CD4-positive, alpha-beta T cell treated with Interferon alpha-2 for 1 hour (primary cell): ENCODE measurements at places on chromosomes 11 and 22.

DNA sequence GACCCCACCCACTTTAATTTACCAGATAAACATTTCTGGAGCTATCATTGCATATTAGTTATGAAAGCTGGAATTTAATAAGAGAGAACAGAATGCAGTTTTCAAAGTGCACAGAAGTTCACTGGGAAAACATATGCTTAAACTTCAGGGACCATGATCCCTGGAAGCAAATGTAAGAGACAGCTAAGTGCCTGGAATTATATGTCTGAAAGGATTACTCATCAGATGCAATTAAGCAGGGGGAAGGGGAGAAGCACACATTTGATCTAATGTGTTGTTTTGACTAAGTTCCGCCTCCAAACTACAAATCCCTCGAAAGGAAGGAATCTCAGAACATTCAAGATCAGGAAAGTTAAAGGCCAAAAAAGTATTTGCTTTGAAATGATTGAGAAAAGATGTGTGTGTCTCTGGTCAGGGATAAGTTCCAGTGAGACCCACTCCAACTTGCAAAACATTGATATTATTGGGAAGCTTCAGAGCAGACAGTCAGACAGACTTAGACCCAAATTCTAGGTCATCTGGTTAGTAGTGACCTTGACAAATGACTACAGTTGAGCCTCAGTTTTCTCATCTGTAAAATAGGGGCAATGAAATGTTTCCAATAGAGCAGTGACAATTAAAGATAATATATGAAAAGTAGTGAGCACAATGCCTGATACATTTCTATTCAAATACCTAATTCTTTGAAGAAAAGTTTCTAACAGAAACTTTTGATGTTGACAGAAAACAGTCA lies 147.6 kb downstream of the ME3 start:
- no peak for DNase-seq

DNA sequence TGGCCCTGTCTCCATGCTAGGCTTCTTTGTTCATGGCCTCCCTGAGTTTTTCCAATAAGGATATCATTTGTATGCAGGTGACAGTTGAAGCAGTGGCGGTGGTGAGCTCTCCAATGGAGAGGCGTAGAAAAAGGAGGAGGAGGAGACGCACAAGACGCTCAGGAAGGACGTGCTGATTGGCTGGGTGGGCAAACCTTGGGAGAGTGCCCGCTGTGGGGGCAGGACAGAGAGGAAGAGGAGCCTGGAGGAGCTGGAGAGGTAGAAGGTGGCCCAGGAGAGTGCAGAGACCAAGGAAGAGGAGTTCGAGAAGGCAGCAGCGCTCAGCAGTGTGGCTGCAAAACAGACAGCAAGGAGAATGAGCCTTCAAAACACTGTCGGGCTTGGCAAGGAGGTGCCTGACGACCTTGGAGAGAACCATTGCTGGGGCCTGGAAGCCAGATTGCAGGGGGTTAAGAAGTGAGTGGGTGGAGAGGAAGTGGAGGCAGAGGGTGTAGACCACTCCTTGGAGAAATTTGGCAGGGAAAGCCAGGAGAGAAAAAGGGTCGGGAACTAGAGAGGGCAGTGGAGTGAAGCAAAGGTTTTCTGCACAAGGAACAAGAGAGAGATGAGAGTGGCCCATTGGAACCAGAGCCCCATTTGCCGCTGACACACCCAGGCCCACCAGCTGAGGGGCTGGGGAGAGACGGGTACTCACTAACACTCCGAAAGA lies 7.5 kb downstream of the CLCF1 start:
- DNase-seq: no peak

DNA sequence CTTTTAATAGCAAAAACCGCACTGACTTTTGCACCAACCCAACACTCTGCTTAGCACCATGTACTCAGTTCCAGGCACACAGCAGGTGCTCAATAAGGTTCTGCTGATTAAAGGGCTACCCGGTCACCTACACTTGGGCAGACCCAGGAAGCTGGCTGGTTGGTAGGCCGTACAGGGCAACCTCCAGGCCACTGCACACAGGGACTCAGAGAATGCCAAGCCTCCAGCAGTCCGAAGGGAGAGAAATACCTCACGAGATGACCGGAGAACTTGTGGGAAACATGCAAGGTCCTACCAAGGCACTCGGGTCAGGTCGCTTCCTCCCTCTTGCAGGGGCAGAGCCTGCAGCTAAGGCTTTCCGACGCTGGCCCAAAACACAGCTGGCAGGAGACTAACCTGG lies 109.2 kb downstream of the MICAL3 start:
- DNase-seq: no peak

GRCh38 chr11:87258171-87258833 lies 220.6 kb downstream of the TMEM135 start:
- no peak for DNase-seq

DNA sequence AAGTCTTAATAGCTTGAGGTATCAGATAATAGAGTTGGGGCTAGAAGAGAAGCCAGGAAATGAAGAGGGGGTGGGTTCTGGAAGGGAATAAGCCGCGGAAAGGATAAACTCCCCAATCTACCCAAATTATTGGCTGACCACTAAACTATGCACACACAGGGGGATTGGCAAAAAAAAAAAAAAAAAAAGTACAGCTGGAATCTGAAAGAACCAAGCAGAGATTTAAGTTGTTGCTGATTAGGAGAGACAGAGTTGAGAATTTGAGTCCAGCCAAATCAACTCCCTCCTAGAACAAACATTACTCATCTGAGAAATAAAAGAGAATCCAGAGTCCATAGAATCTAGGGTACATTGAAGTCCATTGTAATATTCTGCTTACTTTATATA lies 134.9 kb downstream of the CCDC81 start:
- DNase-seq: no peak

DNA sequence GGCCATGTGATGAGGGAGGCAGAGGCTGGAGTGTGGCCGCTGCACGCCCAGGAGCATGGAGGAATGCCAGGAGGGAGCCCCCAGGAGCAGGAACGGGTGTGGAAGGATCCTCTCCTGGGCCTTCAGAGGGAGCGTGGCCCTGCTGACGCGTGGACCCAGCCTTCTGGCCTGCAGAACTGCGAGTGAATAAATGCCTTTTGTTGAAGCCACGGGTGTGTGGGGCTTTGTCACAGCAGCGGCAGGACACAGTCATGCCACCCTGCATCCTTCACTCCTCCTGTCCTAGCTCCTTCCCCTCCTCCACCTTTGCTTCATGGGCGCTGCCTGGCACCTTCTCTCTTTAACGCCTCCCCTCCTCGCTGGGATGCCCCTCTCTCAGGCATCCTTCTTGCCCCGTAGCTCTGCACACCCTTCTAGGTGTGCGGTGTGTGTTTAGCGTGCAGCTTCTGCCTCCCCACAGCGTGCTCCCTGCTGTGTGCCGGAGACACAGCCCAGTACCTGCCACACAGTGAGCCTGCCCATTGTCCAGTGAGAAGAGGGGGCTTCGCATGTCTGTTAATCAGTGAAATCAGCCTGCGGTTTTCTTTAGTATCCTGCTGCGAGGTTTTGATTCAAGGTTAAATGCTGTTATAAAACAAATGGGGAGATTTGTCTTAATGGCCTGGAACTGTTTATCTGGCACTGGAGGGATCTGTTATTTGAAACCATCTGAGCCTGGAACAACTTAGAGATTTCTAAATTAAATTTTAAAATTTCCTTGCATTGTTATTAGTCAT lies 459.6 kb downstream of the TBC1D22A start:
- no peak for DNase-seq

DNA sequence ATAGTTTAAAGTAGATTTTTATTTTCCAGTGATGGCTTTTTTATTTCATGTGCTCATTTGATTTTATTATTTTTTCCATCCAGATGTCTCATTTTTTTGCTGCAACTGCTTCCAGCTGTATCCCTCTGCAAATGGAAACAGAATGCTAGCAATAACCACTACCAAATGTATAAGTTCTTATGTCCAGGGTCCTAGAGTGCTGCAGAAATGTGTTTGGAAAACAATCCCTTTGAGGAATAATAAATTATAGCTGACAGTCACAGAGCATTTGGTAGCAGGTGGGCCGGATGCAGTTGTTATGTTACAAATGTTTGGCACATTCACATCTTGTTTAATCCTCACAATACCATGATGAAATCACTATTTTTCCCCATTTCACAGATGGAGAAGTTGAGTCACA lies 300.7 kb upstream of the PDGFD start:
- no peak for DNase-seq
